ENCODE measurements at places on chromosomes 13 and 19.

GRCh38 chr19:44856421-44857083, 10.5 kb downstream of the NECTIN2 start:
- DNase-seq, result no peak

GRCh38 chr19:14406645-14407401, 12.3 kb downstream of the DDX39A start:
- DNase-seq, result no peak

DNA sequence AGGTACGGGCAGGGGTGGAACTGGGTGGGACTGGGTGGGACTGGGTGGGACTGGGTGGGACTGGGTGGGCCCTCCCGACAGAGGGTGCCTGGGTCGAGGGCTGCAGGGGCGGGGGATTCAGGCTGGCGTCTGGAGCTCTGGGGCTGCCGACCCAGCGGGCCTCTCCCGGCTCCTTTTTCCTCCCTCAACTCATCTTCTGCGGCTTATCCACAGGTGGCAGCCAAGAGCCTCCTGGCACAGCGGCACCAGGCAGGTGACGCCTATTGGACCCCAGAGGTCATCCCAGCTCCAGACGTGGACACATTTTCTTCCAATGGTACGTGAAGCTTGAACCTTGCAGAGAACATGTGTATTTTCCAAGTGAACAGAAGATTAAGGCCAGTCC, 533 bp downstream of the ZNF544 start:
- no peak for DNase-seq

DNA sequence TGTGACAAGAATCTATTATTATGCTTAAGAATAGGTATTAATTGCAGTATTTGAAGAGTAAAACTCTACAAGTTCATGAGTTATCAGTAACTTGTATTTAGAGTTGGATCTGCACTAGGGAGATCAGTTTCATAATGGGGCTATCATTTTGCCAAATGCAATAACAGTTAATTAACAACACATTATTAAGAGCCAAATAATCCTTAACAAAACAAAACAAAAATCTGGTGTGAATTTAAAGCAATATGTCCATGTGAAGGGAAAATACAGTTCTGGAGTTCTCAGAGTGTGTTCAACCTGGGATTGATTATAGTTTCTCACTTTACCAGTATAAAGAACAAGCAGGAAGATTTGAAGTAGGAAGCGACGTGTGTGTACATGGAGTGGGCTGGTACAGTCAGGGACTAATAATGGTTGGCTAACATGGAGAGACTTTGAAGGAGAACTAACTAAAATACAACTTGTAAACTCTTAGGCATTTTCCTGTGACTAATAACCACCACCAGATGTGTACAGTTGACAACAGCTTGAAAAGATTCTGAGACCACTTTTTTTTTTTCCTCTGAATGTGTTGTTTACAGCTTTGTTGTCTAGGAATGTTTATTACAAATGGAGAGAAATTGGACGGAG, 58.5 kb downstream of the POSTN start:
- no peak for DNase-seq

GRCh38 chr13:106468207-106468606, 67.3 kb downstream of the EFNB2 start:
- no peak for DNase-seq

DNA sequence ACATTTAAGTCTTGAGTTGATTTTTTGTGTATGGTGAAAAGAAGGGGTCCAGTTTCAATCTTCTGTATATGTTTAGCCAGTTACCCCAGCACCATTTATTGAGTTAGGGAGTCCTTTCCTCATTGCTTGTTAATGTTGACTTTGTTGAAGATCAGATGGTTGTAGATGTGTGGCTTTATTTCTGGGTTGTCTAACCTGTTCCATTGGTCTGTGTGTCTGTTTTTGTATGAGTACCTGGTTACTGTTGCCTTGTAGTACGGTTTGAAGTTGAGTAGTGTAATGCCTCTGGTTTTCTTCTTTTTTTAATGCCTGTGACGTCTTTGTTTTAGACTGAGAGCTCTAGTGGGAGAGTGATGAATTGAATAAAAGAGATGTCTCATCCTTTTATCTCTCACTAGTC, 83.2 kb downstream of the NBEA start:
- no peak for DNase-seq

DNA sequence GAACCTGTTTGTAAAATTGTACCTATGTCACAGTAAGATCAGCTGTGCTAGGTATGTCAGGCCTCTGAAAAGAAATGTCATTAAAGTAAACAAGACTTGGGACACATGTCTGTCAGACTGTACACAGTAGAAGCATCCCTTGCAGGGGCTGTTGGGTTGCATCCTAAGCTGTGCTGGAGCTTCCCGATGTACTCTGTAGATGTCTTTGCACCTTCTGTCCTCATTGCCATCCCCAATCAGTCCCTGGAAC, 48.7 kb upstream of the GPR183 start:
- DNase-seq, result no peak

- no peak for DNase-seq
Measured at GRCh38 chr19:48798937-48799336, 11.9 kb downstream of the BCAT2 start.

DNA sequence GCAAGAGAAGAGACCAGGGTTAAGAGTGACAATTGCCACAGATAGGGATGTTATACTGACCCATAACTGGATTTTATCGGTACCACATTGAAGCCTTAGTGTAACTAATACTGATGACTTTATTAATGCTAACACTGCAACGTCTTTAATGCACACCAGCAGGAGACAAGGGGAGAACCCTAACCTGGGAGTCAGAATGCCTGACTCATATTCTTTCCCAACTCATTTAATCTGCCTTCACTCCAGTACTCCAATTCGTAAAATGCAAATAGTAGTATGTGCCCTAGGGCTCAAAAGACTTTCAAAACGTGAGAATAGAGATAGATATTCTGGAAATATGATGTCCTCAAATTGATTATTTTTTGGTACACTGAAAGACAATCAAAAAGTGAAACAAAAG, 62.4 kb downstream of the GPC6 start:
- no peak for DNase-seq

- DNase-seq, result no peak
Measured at GRCh38 chr19:16268676-16269319, 55.8 kb upstream of the KLF2 start.

DNA sequence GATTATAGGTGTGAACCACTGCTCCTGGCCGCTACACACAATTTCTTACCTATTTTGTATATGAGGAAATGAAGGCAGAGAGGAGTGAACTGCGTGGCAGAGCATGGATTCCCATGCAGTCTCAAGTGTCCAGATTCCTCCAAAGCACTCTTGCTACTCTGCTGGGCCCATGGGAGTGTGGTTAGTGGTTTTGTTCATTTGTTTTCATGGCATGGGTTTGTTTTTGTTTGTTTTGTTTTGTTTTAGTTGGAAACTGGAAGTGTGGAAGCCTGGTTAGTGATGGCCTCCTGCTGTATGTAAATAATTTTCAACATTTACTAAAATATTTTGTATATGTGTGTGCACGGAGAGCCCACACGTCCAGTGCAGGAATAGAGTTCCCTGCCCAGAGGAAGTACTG, 61.3 kb upstream of the LRCH1 start:
- no peak for DNase-seq

- no peak for DNase-seq
Measured at GRCh38 chr19:39126312-39127187, 964 bp downstream of the PAK4 start.

GRCh38 chr13:52664272-52664671, 11.6 kb downstream of the SUGT1 start:
- no peak for DNase-seq

DNA sequence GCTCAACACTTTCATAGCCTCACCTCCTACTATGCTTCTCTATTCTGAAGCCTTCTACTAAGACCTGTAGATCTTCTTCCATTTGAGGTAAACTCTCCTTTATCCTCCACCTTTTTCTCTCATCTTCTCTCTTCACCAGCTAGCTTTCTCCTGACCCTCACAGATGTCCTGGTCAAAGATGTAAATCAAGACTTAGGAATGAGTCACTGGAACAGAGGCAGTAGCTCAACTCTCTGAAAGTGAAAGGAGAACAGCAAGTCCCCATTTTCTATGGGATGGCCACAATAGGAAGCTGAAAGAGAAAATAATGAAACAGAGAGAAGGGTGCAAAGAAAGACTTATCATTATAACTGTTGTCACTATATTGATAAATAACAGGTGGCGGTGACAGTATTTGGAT, 86.1 kb upstream of the DOCK9 start:
- no peak for DNase-seq

GRCh38 chr19:6572217-6572616, 18.7 kb downstream of the CD70 start:
- DNase-seq, result no peak

DNA sequence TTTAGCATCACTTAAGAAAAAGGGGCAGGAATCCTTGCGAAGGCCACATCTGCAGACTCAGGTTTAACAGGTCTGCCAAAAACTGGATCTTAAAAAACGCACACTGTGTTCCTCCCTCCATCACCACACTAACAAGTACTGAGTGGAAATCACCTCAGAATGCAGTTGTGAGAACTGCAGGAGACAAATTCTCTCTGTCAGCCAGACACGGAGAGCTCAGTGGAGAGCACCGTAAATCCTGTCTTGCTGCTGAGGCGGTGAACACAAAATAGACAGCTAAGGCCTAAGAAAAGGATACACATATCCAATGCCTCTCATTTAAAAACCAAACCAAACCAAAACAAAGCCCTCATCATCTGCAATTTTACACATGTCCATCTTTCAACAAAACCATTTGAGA, 1287.6 kb downstream of the EFNB2 start:
- DNase-seq, result no peak

DNA sequence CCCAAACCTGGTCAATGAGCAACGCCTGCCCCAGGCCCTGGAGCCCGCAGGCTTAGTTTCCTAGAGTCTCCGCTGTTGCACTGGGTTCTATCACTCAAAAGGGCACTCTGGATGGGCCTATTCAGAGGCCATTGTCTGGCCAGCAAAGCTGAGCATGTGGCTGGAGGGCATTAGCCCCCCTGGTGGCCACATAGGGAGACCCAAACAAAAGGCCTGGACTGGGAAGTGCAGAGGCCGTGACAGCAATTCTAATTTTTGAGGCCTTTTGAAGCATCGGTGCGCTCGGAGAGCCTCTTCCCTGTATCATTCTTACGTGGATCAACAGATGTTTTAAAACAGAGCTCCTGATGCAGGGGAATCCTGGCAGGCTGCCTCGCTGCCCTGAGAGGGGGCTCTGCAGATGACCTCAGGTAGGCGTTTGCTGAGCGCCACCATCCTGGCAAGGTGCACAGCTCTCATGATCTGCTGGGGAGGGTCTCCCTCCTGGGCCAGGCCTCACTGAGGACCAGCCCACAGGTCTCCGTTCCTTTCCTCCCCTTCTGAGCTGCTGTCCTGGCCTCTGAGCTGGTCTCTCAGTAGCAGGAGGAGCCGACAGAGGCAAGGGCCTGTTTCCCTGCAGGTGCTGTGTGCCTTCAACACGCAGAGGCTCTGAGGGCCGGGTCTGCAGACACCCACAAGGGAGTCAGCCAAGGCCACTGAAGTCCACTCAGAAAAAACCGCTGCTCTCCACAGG, 190.5 kb downstream of the URI1 start:
- no peak for DNase-seq

GRCh38 chr13:50167224-50167947, 152.1 kb downstream of the KCNRG start:
- no peak for DNase-seq

DNA sequence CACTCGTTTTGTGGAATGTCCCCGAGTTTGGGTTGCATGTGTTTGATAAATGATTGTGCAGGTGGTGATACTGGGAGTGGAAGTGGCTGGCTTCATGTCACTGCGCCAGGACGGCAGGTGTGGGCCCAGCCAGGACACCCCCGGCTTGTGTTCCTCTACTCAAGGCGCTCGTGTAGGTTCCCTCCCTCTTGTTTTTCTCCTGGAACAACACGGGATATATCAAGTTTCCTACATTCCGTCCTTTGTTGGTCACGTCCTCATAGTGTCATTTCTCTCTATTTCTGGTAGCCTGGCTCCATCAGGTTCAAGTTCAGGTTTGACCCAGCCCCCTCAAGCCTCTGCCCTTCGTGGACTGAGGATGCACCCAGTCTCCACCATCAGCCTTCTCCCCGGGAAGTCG, 16.3 kb downstream of the IL17D start:
- no peak for DNase-seq

DNA sequence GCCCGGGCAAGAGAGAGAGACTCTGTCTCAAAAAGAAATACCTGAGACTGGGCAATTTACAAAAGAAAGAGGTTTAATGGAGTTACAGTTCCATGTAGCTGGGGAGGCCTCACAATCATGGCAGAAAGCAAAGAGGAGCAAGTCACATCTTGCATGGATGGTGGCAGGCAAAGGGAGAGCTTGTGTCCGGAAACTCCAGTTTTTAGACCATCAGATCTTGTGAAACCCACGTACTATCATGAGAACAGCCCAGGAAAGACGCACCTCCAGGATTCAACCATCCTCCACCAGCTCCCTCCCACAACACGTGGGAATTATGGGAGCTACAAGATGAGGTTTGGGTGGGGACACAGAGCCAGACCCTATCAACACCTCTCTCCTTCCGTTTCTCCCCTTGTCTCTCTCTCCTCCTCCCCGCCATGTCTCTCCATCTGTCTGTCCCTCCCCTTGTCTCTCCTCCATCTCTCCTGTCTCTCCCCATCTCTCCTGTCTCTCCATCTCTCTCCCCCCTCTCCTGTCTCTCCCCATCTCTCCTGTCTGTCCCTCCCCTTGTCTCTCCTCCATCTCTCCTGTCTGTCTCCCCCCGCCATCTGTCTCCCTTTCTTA, 10.0 kb downstream of the POLR2E start:
- no peak for DNase-seq

GRCh38 chr19:13060964-13061927, 41.4 kb downstream of the LYL1 start:
- peak; percentile 69 for DNase-seq

DNA sequence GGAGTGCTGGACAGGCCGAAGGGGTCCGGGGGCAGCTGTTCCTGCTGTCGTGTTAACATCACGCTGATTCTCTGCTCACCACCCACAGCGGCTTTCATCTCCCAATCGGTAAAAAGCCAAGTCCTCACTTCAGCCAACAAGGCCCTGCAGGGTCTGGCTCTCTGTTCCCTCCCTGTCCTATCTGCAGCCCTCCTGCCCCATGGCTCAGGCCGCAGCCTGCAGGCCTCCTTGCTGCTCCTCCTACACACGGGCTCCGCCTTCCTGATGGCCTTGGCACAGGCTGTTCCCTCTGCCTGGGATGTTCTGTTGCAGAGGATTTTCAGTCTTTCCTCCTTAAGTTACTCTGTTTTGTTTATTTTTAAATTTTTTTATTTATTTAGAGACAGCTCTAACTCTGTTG, 22.2 kb downstream of the FUZ start:
- no peak for DNase-seq

- DNase-seq, result no peak
Measured at GRCh38 chr19:14102102-14102696, 11.6 kb upstream of the SAMD1 start.
